ENCODE measurements at places on chromosomes 2 and 18.
A peak's percentile ranks its signal among the peaks of the same experiment; 100 is the strongest.

DNA sequence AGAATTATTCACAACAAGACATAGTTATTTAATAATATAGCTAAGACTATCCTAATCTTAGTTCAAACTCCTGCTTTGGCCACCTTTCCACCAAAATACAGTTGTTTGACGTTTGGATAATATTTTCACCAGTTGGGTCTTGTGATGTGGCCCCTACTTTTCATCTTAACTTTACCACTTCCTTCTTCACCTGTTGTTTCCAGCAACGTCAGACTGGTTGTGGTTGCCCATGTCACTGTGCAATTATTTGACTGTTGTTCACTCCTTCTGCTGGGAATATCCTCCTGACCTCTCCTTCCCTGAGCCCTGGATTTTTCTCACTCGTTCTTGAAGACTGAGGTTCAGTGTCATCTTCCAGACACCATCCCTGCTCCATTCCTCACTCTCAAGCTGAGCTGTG, 132.2 kb upstream of the RASGRP3 start:
- DNase-seq = no peak

DNA sequence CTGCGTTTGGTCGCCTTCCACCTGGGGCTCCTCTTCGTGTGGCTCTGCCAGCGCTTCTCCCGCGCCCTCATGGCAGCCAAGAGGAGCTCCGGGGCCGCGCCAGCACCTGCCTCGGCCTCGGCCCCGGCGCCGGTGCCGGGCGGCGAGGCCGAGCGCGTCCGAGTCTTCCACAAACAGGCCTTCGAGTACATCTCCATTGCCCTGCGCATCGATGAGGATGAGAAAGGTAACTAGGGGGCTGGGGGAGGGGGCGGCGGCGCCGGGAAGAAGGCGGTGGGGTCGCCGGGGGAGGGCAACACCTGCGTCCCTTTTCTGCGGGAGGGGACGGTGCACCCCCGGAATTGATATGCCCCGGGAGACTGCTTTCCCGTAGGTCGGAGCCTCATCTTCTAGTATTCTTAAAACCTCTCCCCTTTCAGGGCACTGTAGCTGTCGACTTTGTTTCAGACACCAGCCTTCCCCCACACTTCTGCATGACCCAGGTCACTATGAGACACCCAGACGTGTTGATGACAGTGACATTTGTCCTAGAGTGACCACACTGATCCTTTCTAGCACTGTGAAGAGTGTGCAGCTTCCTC, 755 bp downstream of the SPAST start:
- DNase-seq = peak; percentile 51

DNA sequence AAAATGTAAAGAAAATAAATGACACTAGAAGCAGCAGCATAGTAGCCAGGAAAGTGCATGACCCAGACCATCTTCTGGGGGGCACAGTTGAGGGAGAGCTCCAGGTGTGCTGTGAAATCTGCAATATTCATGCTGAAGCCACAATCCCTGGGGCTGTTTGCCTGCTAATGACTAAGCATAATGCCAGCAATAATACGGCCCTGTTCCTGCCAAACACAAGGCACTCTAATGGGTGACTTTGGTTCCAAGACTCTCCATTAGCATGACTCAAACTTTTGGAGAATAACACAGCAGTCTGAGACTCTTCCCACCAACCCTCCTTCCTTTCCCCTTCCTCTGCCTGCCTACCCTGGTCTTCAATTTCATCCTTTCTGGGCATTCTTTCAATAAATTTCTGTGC, 77.9 kb upstream of the DOCK10 start:
- no peak for DNase-seq

- DNase-seq = no peak
These were observed 38.2 kb upstream of the MGAT4A start for GRCh38 chr2:98769114-98769476.

GRCh38 chr2:238314576-238314975, 5.7 kb upstream of the TRAF3IP1 start:
- no peak for DNase-seq

GRCh38 chr2:161708350-161708975, 84.2 kb downstream of the SLC4A10 start:
- no peak for DNase-seq

- DNase-seq = no peak
These were observed 14.6 kb upstream of the ALPP start for GRCh38 chr2:232363784-232364615.

GRCh38 chr2:216802516-216803215, 57.2 kb downstream of the TNP1 start:
- DNase-seq = no peak

- DNase-seq = no peak
These were observed 95.4 kb downstream of the ZAP70 start for GRCh38 chr2:97808816-97809215.

Data from stimulated activated naive CD4-positive, alpha-beta T cell (primary cell).